Stimulated activated CD8-positive, alpha-beta memory T cell treated with anti-CD3 and anti-CD28 coated beads, Interleukin-2, amount 100 ng/mL, for 1 hour (primary cell): ENCODE measurements at places on chromosomes 12 and 14.
A peak's percentile ranks its signal among the peaks of the same experiment; 100 is the strongest.

GRCh38 chr14:98949481-98950135 is 322.4 kb downstream of the BCL11B start:
- DNase-seq: no peak

DNA sequence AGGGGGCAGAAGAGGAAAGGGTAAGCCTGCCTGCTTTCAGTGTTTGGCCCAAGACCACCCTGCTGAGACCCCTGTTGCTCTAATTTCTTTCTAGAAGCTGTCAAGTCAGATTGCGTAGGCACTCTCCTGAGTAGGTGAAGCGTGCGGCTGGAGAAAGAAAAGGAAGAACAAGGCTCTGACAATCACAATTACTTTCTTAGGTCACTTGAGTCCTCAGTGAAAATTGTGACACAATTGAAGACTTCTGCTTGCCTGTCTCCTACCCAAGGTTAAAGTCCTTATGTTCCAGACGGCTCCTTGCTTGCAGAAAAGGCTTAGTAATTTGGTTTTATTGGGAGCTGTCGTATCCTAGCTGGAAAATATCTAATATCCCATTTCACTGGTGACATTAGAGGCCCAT is 721 bp upstream of the CTSG start:
- DNase-seq: no peak

- no peak for DNase-seq
These were observed 261.4 kb downstream of the TTC8 start for GRCh38 chr14:89085737-89086382.

DNA sequence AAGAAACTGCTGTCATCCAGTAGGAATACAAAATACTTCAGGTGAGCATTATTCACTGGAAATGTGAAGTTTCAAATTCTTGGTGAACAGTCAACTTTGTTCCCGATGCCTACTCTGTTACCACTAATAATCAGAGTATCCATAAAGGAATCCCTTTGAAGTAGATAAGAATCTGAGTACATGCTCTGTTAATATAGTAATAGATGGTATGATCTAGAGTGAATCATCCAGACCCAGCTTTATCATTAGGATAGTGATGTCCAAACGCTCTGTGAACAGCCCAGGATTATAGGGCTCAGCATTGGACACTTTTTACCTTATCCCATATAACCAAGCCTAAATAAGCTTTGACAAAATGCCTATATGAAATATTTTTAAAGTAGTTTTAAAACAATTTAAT is 33.3 kb downstream of the PPP2R3C start:
- DNase-seq: no peak

- DNase-seq: no peak
These were observed 174.1 kb upstream of the PRICKLE1 start for GRCh38 chr12:42763682-42764081.

DNA sequence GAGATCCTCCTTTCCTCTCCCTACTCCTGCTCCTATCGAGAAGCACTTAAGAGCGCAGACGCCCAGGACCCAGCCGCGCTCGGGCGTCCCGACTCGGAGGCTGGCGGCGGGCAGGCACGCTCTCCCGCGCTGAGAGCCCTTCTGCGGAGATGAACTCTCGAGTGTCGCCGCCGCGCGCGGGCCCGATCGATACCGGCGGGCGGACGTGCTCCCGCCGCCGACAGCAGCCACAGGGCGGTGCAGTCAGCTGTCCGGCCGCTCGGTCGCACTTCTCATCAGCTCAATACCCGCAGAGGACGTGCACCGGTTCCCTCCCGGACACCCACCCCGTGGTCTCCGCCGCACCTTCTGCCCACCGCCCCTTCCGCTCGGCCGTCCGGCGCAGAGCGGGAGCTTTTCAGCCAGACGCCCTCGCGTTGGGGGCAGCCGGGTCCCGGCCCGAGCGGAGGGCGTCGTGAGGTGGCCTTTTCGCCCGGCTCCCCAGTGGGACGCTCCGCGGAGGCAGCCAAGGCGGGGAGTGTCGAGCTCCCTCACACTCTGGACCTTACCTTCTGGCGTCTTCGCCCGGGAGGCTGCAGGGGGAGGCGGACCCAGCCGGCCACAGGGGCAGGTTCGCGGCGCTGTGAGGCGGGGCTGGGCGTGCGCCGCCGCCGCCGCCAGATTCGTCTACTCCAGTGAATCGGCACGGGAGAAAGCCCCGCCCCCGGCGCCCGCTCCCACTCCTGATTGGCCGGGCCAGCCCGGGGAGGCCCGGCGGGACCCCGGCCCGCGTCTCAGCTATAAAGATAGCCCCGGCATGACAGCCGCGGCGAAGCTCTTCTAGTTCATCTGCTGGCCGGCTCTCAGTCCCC is at the start of gene INSM2:
Gene INSM2 (plus strand): TSS at position 808 of the 851 bp plus-strand sequence. CDS start 89 bp downstream, outside the sequence.
- DNase-seq: peak; percentile 30

DNA sequence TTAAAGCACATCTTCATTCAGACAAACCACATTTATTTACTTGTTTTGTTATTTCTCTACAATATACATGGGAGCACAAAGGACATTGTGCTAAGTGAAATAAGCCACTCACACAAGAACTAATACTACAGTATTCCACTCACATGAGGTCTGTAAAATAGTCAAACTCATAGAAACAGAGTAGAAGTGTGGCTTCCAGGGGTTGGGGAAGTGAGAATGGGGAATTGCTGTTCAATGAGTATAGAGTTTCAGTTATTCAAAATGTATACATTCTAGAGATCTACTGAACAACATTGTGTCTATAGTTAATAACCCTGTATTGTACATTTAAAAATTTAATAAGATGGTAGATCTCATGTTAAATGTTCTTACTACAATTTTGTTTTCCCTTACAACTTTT is 88.8 kb downstream of the ATXN7L3B start:
- no peak for DNase-seq

DNA sequence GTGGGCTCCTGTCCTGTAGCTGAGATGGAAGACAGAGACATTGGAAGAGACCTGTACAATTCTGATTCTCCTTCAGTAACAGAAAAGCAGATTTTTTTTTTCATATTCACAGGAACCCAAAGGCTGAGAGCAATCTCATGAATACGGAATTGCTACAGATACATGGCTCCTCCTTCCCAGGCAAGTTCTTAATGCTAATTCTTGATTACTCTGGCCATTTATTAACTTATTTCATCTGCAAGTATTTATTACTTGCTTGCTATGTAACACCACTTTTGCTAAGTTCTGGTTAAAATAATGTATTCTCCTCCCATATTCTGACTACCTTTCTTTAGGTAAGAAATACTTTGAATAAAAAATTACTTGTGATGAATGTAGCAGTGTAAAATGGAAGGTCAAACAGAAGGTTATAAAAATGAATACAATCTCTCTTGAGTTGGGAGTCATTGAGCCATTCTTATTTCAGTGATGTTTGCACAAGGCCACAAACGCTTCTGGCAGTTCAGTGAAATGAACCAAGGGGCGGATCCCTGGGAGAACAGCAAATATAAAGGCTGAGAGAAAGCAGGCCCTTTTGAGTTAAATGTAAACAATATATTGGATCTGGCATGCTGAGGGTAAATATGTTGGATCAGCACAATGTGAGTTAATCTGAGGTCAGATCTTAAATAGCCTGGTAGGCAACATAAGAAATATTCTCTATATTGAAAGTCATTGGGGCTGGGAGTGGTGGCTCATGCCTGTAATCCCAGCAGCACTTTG is 37.6 kb downstream of the MUCL1 start:
- no peak for DNase-seq

DNA sequence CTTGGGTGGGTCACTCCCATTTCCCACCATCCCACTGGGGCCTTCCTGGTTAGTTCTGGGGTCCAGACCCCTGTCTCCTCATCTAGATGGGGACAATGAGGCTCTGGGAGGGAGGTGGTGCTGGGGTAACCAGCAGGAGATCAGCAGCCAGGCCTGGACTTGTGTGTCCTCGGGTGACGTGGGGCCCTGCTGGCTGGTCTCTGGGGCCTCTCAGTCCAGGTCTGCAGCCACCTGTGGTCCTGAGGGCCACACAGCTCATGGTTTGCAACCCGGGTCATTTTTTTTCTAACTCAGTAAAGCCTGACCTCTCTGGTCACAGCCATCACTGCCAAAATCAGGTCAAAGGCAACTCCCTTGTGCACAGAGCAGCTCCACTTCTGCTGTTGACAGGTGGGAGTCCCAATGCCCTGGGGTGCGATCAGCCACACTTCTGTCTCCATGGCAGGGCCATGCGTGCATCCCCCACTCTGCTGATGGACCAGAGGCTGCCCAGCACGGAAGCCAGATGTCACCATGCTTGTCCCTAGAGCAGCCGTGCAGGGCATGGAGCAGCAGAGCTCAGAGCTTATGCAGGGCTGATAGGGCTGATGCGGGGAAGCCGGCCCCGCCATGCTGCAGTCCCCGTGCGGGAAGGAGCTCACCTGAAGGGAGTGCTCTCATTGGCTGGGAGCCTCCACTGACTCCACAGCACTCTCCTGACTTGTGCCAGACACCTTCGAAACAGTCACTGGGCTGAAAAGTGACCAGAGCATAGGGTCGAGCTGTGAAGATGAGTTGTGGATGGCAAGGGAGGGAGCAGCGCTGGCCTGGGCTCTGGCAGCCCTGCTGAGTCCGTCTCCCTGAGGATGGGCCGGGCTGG is 250.9 kb downstream of the ADGRD1 start:
- DNase-seq: no peak

DNA sequence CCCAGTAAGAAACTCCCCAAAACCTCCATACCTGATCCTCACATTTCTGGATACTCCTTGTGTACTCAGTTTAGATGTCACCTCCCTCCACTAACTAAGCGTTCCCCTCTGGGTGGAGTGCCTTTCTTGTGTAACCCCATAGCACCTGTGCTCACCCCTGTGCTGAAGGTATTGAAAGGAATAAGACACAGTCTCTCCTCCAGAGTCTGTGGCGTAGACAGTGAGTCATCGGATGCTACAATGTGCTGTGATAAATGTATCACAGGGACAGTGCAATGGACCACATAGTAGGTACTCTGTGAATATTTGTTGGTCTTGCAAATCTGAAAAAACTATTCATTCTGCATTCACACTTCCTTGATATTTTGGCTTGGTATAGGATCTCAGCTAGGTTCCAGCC is 30.8 kb downstream of the TSPAN9 start:
- DNase-seq: no peak

GRCh38 chr12:105995961-105996431 is 142.8 kb downstream of the NUAK1 start:
- no peak for DNase-seq

GRCh38 chr12:65653946-65654629 is 170.2 kb upstream of the HMGA2 start:
- DNase-seq: no peak

DNA sequence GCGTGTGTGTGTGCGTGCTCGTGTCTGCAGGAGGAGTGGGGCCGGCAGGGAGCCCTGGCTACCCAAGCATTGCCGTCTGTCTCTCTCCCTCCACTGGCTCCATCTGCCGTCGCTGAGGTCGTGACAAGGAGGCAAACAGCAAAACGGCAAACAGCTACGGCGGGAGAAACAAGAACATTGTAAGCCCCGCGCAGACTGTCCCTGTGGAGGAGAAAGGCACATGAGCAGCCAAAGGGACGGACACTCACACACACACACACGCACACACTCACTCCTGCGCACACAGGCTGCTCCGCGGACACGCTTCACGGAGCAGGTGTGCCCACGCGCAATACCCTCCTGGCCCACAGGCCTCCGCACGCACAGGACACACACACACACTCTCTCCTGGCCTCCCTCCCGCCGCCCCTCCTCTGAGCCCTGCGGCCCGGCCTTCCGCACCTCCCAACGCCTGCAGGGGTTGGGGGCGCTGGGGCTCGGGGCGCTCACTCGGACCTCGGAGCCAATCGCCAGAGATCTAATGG is 905 bp downstream of the CISTR start:
- no peak for DNase-seq

DNA sequence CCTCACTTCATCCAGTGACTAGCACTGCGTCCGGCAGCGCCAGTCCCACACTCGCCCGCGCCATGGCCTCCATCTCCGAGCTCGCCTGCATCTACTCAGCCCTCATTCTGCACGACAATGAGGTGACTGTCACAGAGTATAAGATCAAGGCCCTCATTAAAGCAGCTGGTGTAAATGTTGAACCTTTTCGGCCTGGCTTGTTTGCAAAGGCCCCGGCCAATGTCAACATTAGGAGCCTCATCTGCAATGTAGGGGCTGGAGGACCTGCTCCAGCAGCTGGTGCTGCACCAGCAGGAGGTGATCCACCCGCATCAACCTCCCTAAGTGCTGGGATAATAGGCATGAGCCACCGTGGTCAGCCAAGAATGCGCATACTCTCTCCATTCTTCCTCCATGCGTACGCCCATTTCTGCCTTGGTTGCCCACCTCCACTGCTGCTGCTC is 59.9 kb downstream of the IRF2BPL start:
- DNase-seq: no peak

DNA sequence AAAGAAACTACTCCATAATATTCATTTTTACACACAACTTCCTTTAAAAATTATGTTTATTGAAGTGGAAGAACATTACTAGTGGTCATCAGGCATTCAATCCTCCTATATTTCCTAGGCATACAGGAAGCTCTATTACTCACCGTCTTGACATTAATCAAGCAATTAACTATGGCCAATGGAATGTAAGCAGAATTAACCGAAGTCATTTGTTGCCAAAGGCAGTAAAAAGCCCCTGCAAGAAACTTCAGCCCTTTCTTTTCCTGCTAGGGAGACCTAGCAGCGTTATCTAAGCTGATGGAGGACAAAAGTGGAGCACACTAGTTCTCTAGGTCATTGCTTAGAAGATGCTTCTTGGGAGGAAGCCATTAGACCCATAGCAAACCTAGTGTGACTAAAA is 399.6 kb downstream of the KCNH5 start:
- DNase-seq: no peak

DNA sequence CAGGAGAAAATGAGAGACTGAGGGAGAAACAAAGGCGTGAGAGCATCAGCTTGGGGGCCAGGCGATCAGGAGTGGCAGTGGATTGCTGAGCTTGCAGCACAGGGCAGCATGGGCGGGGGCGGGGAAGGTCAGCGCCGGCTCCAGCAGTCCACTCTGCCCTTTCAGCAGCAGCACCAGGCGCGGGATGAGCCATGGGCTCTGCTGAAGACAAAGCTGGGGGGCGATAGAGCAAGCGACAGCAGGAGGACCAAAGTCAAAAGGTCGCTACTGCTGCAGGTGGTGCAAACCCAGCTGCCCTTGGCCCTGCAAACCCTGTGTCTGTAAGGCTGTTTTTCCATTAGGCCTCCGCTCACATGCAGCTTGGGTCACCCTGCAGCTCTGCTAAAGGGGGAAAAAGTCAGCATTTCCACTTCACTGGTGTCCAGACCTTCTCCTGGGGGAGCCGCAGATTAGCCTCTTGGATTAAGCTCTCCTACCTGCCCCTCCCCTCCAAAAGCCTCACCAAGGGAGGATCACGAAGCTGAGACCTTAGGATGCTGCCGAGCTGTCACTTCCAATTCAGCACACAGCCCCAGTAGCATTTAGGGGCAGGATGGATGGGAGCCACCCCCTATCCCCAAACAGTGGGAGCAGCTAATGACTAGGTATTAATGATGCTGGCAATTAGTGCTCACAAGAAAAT is 204.8 kb downstream of the DPF3 start:
- DNase-seq: no peak

- DNase-seq: no peak
These were observed 55.7 kb downstream of the ITPK1 start for GRCh38 chr14:93059917-93060545.
